ENCODE measurements at places on chromosomes 2 and 18.

- H3K36me3 ChIP-seq: no peaks in the 10 kb centered on the region
- H3K27me3 ChIP-seq: no peaks in the 10 kb centered on the region
- no peaks in the 10 kb centered on the region for H3K4me1 ChIP-seq
- H3K27ac ChIP-seq: no peak overlapping the region
- no peak for DNase-seq
Observed at GRCh38 chr18:615092-615521, 18.3 kb downstream of the CLUL1 start.

DNA sequence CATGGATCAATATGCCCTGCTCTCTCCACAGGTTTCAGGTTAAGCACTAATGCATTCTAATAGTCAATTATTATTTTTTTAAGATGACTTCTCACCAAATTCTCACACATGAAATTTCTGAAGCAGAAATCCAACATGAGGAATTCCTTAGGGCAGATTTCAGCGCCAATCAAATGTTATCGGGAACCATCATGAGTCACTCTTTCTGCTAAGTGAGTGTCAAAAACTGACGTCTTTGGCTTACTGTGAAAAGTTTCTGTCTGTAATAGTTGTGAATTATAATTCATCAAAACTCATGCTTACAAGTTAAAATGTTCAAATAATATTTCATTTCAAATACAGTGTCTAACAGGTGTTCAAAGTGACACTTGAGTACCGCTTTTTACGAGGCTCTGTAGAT lies 1038.6 kb downstream of the SOCS6 start:
- H3K27me3 ChIP-seq: no peaks in the 10 kb centered on the region
- H3K4me1 ChIP-seq: no peaks in the 10 kb centered on the region
- no peak for DNase-seq
- H3K4me3 ChIP-seq: no peak overlapping the region

DNA sequence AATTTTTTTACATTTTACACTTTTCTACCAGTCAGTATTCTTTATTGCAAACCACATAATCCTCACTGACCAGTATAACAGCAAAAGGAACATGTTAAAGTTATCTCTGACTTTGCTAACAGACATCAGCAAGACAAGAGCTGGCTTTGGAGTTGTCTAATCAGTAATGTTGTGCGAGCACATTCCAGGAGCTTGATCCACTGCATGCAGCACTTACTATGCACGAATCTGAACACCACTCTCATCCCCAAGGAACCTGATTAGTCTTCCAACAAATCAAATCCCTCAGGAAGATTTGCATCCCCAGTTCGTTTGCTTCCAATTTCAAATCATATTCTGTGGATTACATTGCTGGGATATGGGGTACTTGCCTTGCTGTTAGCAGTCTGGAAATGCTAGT lies 269.3 kb upstream of the EPC2 start:
- peaks cover 8% of the 10 kb centered on the region for H3K36me3 ChIP-seq
- H3K27ac ChIP-seq: no peak overlapping the region
- H3K27me3 ChIP-seq: no peaks in the 10 kb centered on the region
- DNase-seq: no peak

DNA sequence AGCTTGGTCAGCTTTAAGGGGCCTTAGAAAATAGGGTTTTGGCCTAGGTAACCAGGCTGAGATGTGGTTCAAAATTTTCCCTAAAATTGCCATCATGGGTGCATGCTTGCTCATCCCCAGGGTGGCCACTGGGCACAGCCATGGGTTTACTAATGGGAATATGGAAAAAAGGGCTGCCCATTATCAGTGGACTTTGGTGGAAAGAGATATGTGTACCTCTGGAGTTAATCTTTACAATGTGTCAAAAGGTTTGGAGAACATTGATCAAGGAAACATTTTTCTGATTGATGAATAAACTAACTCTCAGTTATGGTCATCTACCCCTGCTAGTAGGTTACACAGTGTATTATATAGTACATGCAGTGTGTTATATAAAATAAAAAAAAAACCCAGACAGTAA lies 13.1 kb downstream of the KDM3A start:
- H3K27ac ChIP-seq: peak overlapping the region; percentile 62
- DNase-seq: no peak
- peaks cover 57% of the 10 kb centered on the region for H3K36me3 ChIP-seq
- peaks cover 20% of the 10 kb centered on the region for H3K4me1 ChIP-seq
- no peaks in the 10 kb centered on the region for H3K27me3 ChIP-seq

GRCh38 chr2:203982276-203982675 lies 45.7 kb downstream of the ICOS start:
- H3K27ac ChIP-seq: no peak overlapping the region
- H3K4me3 ChIP-seq: no peak overlapping the region
- peaks cover 31% of the 10 kb centered on the region for H3K4me1 ChIP-seq
- DNase-seq: no peak
- H3K36me3 ChIP-seq: peaks cover 8% of the 10 kb centered on the region
- H3K27me3 ChIP-seq: no peaks in the 10 kb centered on the region

DNA sequence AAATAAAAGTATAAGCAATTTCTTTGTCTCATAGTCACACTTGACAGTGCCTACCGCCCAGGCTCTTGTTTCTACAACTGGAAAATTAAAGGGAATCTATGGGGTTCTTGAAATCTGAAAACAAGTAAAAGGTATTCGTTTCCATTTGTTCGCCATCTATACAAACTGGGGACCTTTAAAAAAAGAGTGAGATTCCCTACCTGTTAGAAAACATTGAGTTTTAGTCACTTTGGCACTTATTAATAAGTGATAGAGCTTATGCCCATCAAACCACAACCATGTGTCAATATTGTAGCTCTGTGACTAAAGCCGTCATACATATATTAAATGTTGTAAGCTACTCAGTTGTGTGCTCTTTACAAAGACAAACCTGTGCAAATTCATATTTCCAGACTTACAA lies 13.2 kb downstream of the FN1 start:
- H3K27me3 ChIP-seq: peaks cover 43% of the 10 kb centered on the region
- no peaks in the 10 kb centered on the region for H3K4me1 ChIP-seq
- no peaks in the 10 kb centered on the region for H3K36me3 ChIP-seq

GRCh38 chr2:67502346-67503065 lies 105.4 kb downstream of the ETAA1 start:
- no peak overlapping the region for H3K4me3 ChIP-seq
- no peaks in the 10 kb centered on the region for H3K27me3 ChIP-seq
- no peaks in the 10 kb centered on the region for H3K4me1 ChIP-seq
- H3K36me3 ChIP-seq: no peaks in the 10 kb centered on the region

DNA sequence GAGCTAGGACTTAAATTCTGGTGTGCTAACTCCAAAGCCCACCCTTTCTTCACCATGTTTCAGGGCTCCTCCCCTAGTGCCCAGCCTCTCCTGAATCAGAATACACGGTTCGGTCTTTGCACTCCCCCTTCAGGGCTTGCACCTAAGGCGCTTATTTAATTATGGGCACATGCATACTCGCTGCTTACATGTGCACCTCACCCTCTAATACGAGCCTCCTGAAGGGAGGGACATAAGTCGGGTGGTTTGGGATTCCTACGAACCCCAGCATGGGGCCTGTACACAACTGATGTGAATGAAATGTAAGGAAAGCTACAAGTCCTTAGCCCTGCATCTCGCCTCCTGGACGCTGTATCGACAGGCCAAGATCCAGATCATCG lies 435 bp downstream of the IFT172 start:
- DNase-seq: no peak
- peak overlapping the region; percentile 89 for H3K4me3 ChIP-seq
- peaks cover 31% of the 10 kb centered on the region for H3K4me1 ChIP-seq
- H3K27ac ChIP-seq: peak overlapping the region; percentile 81
- peaks cover 10% of the 10 kb centered on the region for H3K27me3 ChIP-seq
- H3K36me3 ChIP-seq: no peaks in the 10 kb centered on the region

GRCh38 chr2:107806901-107807300 lies 19.8 kb upstream of the RGPD4 start:
- no peak overlapping the region for H3K27ac ChIP-seq
- H3K36me3 ChIP-seq: no peaks in the 10 kb centered on the region
- H3K27me3 ChIP-seq: no peaks in the 10 kb centered on the region
- H3K4me3 ChIP-seq: no peak overlapping the region

Measured in activated T-cell treated with anti-CD3 and anti-CD28 coated beads, Interleukin-2, amount 50 U/mL, for 72 hours (primary cell).